ENCODE measurements at places on chromosomes 2 and 18. TPM values are rescaled to one million over a fixed set of nuclear protein-coding genes. Genes with fewer than 3 reads are reported as not detected.

DNA sequence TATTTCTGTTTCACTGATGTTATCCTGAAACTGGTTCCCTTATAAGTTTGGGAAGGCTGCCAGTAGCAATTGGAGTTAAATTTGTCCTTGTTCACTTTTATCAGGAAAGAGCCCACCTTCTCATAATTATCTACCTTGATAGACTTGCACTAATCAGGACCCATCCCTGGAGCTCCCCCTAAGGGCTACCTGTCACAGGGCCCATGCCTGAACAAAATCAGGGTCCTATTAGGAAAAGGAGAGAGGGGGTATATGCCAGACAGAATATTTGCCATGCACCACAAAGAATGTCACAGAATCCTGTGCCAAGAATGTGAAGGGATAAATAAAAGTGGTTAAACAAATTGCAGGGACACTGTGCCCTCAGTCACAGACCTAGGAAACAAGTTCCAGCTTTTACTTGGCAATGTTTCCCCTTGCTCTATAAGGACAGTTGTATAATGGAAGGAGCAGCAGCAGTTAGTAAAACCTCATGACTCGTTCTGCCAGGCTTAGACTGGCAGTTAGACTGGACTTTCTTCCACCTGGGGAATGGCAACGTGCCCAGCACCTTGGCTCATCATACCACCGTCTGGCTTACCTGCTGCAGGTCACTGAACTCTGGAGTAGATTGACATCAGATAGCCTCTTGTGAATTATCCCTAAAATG, 32.3 kb upstream of the VWC2L start:
- no peaks in the 10 kb centered on the region for H3K27me3 ChIP-seq
- no peaks in the 10 kb centered on the region for H3K36me3 ChIP-seq
- no peaks in the 10 kb centered on the region for H3K4me1 ChIP-seq
- no peak overlapping the region for H3K27ac ChIP-seq

GRCh38 chr2:54574860-54575247, 118.7 kb downstream of the SPTBN1 start:
- DNase-seq = no peak
- peaks cover 18% of the 10 kb centered on the region for H3K4me1 ChIP-seq
- no peaks in the 10 kb centered on the region for H3K36me3 ChIP-seq
- no peaks in the 10 kb centered on the region for H3K27me3 ChIP-seq
- H3K27ac ChIP-seq = no peak overlapping the region
- no peak overlapping the region for H3K4me3 ChIP-seq

DNA sequence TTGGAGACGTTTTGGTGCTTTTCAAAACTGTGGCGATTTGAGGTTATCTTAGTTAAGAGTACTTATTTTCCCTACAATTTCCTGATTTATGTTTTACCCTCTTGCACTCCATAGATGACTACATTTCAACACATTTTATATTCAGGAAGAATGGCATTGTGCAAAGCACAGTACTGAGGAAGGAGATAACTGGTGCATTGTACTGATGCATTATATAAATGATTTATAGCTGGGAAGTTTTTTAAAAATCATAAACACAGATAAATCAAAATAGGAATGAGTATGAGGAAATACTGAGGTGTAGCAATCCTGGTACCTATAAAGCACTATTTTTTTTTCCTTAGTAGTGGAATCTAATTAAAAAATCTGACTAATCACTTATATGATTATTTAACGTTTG, 5.6 kb downstream of the REL start:
- H3K27me3 ChIP-seq = no peaks in the 10 kb centered on the region
- no peak overlapping the region for H3K27ac ChIP-seq
- no peak overlapping the region for H3K4me3 ChIP-seq
- H3K36me3 ChIP-seq = no peaks in the 10 kb centered on the region
- peaks cover 5% of the 10 kb centered on the region for H3K4me1 ChIP-seq
- DNase-seq = no peak

DNA sequence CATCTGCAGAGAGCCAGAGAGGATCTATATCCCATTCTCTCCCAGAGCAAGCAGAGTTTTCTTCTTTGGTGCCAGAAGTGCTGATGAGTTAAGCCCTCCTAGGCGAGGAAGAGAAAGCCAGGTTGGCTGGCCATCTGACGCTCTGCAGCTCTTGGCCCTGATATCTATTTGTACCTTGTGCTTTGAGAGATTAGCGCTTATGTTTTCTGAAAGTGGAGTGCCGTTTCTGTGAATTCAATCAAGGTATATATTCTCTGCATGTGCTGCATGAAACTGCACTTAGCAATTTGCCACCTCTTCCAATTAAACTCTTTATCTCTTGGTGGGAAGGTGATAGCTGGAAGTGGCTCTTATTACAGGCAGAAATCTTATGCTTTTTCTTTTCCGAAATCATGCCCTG, 177.5 kb downstream of the LPIN1 start:
- no peaks in the 10 kb centered on the region for H3K27me3 ChIP-seq
- DNase-seq = peak; percentile 68
- H3K4me3 ChIP-seq = no peak overlapping the region
- no peaks in the 10 kb centered on the region for H3K36me3 ChIP-seq

DNA sequence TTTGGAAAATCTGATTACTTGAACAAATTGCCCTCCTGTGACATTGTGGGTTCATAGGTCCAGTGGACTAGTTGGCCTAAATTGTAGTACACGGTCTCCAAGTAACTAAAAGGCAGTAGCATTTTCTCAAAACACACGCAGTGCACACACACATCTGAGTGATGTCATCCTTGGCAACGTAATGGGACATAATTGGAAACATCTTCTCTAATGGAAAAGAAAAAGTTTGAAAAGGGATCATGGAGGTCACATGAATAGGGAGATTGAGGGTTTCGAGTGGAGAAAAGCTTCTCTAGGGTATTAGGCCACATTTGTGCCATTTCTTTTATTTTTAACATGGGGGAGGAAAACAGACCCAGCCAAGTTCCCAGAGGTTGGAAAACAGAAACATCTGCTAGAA, 93.3 kb downstream of the MAP4K4 start:
- H3K27ac ChIP-seq = peak overlapping the region; percentile 1
- H3K27me3 ChIP-seq = no peaks in the 10 kb centered on the region
- no peak for DNase-seq
- H3K4me3 ChIP-seq = no peak overlapping the region
- peaks cover 13% of the 10 kb centered on the region for H3K4me1 ChIP-seq
- H3K36me3 ChIP-seq = peaks cover 5% of the 10 kb centered on the region

- no peaks in the 10 kb centered on the region for H3K36me3 ChIP-seq
- H3K4me3 ChIP-seq = no peak overlapping the region
- no peak overlapping the region for H3K27ac ChIP-seq
- H3K4me1 ChIP-seq = no peaks in the 10 kb centered on the region
Observed at GRCh38 chr2:195382186-195382585, 274.8 kb upstream of the SLC39A10 start.

GRCh38 chr2:117952228-117952627, 61.6 kb downstream of the CCDC93 start:
- no peaks in the 10 kb centered on the region for H3K4me1 ChIP-seq
- no peak overlapping the region for H3K4me3 ChIP-seq
- H3K27me3 ChIP-seq = no peaks in the 10 kb centered on the region
- peaks cover 35% of the 10 kb centered on the region for H3K36me3 ChIP-seq

GRCh38 chr18:7234091-7234490, 3.2 kb downstream of the LRRC30 start:
- no peak overlapping the region for H3K27ac ChIP-seq
- H3K36me3 ChIP-seq = no peaks in the 10 kb centered on the region
- DNase-seq = no peak

DNA sequence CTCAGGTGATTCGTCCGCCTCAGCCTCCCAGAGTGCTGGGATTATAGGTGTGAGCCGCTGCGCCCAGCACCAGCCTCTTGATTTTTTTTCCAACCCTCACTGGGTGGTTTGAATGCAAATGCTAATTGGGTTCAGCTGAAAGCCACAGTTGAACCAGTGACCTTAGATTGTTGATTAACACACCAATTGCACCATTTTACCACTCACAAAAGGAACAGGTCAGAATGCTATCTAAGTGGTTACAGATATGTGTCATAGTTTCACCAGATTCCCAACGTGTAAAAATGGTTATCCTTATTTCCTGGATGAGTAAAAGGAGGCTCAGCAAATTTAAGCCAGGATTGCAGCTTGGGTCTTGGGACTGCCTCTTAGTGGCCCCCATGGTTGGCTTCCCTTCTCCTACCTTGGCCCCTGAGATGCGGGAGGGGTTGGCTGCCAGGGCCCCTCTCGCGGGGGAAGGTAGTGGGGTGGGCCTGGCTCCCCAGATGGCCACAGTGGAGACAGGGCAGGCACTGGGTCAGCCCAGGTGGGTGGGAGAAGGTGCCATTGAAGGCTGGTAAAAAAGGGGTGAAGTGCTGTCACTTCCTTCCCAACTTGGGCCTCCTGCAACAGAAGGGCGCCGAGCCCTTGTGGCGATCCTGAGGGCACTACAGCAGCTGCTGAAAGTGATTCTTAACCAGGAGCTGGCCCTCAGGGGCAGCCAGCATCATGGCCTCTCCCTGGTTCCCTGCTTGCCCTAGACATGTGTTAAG, 164.9 kb upstream of the HAAO start:
- H3K4me1 ChIP-seq = peaks cover 59% of the 10 kb centered on the region
- H3K4me3 ChIP-seq = no peak overlapping the region
- no peaks in the 10 kb centered on the region for H3K36me3 ChIP-seq
- H3K27ac ChIP-seq = no peak overlapping the region
- H3K27me3 ChIP-seq = no peaks in the 10 kb centered on the region
- no peak for DNase-seq

DNA sequence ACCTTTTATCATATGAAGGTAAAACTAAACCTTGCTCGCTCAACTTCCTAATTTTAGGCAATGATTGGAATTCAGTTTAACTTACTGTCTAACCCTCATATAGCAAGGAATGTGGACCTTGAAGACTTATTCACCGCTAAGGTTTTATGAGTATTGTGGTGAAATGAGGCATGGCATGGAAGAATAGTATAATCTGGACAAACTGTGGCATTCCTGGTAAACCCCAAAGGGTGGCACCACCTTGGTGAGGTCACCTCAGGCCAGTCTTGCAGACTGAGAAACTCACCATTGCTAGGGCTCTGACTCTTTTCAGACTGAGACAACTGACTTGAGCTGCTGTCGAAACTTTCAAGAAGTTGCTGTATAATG, 51.1 kb upstream of the EHBP1 start:
- H3K4me3 ChIP-seq = no peak overlapping the region
- H3K4me1 ChIP-seq = no peaks in the 10 kb centered on the region
- no peak for DNase-seq
- no peaks in the 10 kb centered on the region for H3K27me3 ChIP-seq
- no peak overlapping the region for H3K27ac ChIP-seq

DNA sequence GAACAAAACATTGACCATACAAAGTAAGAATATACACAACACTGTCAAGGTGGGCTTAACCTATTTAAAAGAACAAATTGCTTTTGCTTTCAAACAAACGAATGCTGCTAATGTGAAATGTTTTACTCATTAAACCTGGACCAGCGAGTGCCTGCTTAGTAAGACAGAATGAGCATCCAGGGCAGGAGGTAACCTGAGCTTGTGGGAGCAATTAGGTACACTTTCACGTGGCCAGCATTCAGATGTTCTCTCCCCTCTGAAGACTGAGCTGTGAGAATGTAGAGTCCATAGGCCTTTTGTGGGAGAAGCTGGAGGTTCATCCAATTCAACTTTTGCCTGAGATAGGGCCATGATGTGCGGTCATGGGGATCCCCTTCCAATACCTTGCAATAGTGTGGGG, 266.5 kb downstream of the TSN start:
- no peak overlapping the region for H3K4me3 ChIP-seq
- H3K27me3 ChIP-seq = no peaks in the 10 kb centered on the region
- no peak for DNase-seq
- H3K27ac ChIP-seq = no peak overlapping the region
- peaks cover 10% of the 10 kb centered on the region for H3K4me1 ChIP-seq
- no peaks in the 10 kb centered on the region for H3K36me3 ChIP-seq

- H3K4me3 ChIP-seq = no peak overlapping the region
- DNase-seq = no peak
- no peaks in the 10 kb centered on the region for H3K27me3 ChIP-seq
- peaks cover 37% of the 10 kb centered on the region for H3K4me1 ChIP-seq
Observed at GRCh38 chr2:207224791-207225482, 59.2 kb upstream of the KLF7 start.

- peaks cover 4% of the 10 kb centered on the region for H3K4me1 ChIP-seq
- no peak overlapping the region for H3K27ac ChIP-seq
- peaks cover 32% of the 10 kb centered on the region for H3K36me3 ChIP-seq
- no peak overlapping the region for H3K4me3 ChIP-seq
- H3K27me3 ChIP-seq = no peaks in the 10 kb centered on the region
- no peak for DNase-seq
Observed at GRCh38 chr2:241352227-241352626, 3.9 kb upstream of the FARP2 start.

DNA sequence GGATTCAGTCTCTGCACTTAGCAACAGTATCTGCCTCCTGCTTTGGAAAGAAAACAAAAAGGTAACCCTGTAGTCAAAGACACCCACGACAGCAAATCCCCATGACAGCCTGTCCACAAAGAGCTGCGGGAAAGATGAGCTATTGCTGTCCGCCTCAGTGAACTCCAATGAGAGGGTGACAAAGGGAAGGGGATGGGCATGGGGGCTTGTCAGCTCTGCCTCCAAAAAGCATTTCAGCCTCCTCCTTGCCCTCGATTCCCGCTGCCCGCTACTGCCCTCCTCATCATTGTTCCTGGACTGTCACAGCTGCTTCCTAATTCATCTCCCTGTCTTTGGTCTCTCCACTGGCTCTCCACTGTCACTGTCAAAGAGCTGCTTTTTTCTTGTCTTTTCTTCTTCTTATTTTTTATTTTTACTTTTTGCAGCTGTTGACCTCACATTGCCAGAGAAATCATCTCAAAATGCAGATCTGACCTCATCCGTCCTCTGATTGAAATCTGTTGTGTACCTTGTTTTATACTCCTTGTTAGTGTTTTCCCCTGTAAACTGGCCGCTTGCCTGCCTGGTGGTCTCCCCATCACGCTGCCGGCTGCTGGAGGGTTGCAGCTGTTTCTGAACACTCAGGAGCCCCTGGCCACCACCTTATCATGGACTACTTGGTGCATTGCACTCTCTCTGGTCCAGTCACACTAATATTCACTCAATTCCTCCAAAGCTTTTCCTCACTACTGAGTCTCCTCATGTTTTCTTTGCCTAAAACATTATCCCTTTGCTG, 7.9 kb upstream of the E2F6 start:
- H3K36me3 ChIP-seq = no peaks in the 10 kb centered on the region
- H3K4me3 ChIP-seq = no peak overlapping the region
- peaks cover 4% of the 10 kb centered on the region for H3K27me3 ChIP-seq
- no peaks in the 10 kb centered on the region for H3K4me1 ChIP-seq
- H3K27ac ChIP-seq = no peak overlapping the region
- DNase-seq = no peak

The FN1 gene
- 1,973 TPM for total RNA-seq

The CLEC4F gene
- total RNA-seq = not detected

The FAM110C gene
- total RNA-seq = 3.8 TPM

Data from spinal cord (tissue), 10 donors.